Activated naive CD8-positive, alpha-beta T cell treated with anti-CD3 and anti-CD28 coated beads for 36 hours (primary cell): ENCODE measurements at places on chromosomes 6 and 20.

- DNase-seq = no peak
Observed at GRCh38 chr20:36017048-36017951, 48.9 kb downstream of the CNBD2 start.

- no peak for DNase-seq
Observed at GRCh38 chr20:62097881-62098407, 24.3 kb upstream of the LSM14B start.

GRCh38 chr20:23399568-23400241, 21.6 kb downstream of the NAPB start:
- DNase-seq = peak; percentile 12

DNA sequence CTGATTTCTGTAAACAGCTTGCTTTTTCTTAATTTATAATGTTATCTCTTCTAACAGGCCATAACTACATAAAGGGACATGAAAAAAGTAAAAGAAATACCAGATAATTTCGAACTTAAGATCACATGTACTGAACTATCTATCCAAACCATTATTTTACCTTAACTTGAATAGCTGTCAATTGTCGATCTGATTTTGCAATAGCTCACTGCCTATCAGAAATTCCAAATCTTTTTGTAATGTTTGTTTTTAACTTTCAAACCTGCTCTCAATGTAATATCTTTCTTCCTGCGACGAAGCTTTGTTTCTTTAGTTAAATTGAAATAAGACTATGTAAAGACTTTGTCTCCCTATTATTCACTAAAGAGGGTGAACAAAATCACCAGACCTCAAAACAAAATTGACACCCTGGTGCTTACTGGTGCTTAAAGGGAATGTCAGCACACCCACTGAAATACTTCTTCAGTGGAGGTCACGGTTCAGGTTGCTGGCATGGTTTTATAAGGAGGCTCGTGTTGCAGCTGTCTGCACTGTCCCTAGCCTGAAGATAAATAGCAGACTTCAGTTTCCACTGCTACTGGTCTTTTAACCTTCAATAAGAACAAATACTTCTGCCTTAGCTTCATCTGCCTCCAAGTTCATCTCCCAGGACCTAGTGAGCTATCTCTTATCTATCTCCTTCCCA, 117.5 kb upstream of the QKI start:
- DNase-seq = no peak

GRCh38 chr6:65955034-65955433, 248.0 kb upstream of the EYS start:
- no peak for DNase-seq

DNA sequence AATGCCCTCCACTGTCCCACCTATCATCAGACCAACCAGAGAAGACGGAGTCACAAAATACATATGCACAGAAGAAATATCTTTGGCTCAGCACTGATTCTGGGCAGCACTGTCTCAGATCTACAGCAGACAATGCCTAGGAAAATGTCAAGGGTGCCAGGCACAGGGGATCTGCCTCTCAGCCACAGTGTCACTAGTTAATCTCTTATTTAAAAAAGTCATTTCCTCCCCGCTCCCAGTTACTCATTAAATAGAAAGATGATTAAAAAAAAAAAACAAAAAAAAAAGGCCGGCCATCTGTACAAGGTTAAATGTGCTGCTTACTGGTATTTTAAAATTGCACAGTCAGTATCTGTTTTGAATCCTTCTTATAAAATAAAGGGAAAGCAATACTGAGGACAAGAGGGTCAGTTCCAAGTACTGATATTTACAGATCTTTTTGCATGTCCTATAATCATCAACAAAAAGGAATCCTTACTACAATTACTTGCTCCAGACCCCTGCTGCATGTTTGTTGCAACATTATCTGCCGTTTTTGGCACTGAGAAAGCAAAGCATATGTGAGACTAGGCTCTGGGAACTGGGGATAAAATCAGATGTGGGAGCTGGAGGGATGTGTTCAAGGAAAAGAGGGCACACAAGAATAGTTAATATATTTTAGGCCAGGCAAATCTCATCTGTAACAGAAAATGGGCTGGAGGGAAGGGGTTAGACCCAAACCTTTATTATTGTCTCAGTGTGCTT, 299.3 kb downstream of the KIF16B start:
- no peak for DNase-seq

GRCh38 chr6:1403851-1404712, 14.7 kb downstream of the FOXF2 start:
- DNase-seq = no peak

DNA sequence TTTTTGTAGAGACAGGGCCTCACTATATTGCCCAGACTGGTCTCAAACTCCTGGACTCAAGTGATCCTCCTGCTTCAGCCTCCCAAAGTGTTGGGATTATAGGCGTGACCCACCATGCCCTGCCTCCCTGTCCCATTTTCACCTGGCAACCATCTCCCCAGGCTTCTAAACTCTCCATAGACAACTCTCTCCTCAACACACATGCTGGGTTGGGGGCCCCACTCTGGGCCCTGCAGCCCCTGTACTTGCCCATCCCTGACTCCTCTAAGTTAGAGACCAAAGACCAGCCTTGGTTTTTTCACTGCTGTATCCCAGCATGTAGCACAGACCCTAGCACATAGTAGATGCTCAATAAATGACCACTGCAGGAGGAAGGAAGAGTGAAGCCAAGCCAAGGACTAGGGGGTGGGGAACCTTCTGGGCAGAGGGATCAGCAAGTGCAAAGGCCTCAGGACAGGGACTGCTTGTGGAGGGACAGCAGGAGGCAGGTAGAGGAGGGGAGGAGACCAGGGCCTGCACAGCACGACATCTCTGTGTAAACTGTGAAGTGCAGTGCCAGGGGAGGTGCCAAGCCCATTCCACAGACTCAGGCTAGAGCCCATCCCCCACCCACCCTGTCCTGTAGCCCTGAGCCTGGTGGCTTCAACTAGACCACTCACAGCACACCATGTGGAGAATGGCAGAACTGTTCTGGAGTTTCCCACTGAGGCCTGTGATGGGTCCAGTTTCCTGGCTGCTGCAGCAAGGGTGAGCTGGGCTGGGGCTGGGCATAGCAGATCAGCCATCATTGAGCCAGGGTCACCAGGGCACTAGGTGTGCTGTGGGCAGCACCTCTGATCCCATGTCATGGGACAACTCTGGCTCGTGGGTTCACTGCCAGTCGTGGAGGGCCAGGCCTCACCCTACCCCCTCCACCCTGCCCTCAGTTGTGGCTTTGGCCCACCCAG, 3.4 kb upstream of the SRC start:
- no peak for DNase-seq

DNA sequence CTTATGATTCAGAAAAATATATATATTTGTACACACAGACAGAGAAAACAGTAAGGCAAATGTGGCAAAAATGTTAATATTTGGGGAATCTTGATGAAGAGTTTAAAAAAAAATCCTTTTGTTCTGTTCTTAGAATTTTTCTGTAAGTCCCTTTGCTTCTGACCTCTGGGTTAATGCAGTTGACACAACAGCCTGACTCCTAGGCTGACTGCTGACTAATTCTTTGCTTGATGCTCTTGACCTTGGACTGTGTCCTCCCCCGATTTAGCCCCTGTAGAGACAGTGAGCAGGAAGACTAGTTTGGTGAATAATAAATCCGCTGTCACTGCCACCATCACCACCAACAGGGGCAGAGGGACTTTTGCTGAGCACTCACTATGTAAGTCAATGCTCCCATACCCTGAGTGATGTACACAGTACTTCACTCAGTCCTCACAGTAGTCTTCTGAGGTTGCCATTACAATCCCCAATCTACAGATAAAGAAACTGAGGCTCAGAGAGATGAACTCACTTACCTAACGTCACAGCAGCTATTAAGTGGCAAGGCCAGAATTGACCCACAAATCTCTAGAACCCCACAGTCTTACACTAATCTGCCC, 71.7 kb downstream of the SNX5 start:
- no peak for DNase-seq

DNA sequence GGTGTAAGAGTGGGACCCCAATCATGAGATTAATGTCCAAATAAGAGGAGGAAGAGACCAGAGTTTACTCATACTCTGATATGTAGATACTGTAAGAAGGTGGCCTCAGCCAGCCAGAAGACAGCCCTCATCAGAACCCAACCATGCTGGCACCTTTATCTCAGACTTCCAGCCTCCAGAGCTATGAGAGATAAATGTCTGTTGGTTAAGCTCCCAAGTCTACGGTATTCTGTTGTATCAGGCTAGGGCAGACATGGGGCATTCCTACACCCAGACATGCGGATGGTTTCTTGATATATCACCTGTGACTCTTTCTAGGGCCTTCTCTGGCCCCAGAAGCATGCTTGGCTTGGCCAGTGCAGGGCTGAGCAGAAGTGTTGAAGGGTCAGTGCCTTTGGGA, 247.4 kb upstream of the RIN2 start:
- no peak for DNase-seq

GRCh38 chr6:67094431-67094946, 1387.5 kb upstream of the EYS start:
- no peak for DNase-seq

DNA sequence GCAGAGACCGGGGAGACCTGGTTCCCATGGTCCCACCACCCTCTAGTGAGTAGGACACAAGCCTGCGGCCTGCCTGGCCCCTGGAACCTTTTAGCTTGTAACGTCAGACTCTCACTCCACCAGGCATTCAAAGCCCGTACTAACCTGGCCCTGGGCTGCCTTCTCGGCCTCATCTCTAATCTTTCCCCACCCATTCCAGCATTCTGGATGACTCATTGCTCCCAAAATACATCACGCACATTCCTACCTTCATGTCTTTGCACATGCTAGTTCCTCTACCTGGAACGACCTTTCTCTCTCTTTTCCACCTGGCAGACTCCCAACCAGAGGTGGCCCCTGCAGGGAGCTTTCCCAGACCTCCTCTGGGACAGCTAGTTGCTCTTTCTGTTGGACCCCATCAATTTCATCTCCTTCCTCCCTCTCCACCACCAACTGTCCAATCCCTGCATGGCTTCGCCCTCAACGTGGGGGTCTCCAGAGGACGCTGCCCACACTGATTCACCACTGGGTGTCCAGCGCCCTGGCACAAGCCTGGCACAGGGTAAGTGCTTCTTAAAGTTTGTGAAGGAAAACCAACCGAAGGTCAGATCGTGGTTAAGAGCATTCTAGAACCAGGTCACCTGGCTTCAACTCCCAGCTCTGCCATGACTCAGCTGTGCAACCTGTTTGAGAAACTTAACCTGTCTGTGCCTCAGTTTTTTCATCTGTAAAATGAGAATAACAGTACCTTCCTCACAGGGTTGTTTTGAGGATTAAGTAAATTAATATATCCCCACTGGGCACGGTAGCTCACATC, 35.2 kb downstream of the JPH2 start:
- DNase-seq = no peak

DNA sequence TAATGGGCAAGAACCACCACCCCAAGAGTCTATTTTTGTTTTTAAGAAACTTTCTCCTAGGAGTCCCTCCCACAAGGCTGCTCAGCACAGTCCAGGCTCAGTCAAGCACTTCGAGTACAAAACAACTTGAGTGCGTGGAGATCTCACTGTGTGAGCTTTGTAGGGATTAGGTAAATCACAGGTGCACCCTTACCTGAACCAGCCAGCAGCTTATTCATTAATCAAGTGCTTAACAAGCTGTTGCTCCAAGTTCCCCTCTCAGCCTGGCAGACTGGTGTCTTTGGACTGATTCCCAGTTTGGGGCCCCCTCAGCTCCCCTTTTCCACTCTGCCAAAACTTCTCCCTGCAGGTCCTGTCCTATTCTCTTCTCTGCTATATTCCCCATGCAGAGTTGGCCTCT, 133.1 kb downstream of the LY86 start:
- DNase-seq = no peak

DNA sequence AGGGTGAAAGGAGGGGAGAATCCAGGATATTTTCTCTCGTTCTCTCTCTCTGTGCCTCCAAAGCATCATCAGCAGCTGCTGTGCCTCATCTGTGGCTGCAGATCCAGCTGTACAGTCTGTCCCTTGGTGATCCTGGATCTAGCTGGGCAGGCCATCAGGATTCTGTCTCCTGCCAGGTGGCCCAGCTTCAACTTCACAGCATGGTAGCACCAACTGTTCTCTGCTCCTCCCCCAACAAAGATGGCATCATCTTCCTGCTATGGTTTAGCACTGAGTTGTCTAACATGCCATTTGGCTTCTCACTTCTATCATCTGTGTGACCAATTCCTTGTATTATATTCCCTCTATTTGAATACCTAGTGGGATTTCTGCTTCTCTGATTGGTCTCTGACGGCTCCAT, 28.6 kb upstream of the ARFGEF2 start:
- DNase-seq = no peak

GRCh38 chr6:130099119-130099518, 80.7 kb downstream of the L3MBTL3 start:
- DNase-seq = no peak

GRCh38 chr6:156933201-156934068, 156.3 kb downstream of the ARID1B start:
- DNase-seq = no peak

DNA sequence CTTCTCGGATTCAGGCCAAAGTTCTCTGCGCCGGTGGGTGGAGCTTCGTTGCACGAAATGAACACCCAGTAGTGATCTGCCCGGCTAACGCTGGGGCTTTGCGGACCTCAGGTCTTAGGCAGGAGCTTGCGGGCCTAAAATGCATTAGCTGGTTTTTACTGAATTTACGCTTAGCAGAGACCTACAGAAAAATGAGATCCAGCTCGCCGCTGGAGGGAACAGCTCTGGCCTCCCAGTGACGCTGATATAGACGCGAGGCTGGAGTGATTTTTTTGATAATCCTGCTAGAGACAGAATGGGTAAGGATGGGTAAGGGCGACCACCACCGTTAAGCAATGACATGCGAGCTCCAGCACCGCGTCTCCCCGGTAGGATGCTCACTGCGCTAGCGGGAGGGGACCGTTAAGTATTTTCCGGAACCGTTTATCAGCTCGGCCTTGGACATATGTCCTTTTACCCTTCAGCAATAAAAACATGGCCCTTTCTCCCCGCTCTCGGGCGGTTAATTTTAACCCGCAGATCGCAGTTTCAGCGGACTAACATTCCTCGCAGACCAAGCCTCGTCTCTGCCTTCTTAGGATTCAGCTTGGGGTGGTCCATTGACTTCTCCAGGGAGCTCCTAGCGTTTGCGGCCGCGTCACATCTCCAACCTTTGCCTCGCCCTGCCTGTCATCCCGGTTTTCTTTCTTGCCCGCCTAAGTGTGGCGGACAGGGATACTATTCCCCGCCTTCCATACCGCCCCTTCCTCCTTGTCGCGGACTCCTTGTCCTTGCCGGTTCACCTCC, 109.3 kb downstream of the GPX5 start:
- DNase-seq = no peak

GRCh38 chr6:11705069-11705468, 73.5 kb downstream of the ADTRP start:
- no peak for DNase-seq
